ENCODE measurements at places on chromosomes 13 and 19.

- DNase-seq = no peak
Measured at GRCh38 chr13:76868371-76868770, 17.8 kb downstream of the KCTD12 start.

- DNase-seq = no peak
Measured at GRCh38 chr13:67515895-67516294, 285.8 kb upstream of the PCDH9 start.

DNA sequence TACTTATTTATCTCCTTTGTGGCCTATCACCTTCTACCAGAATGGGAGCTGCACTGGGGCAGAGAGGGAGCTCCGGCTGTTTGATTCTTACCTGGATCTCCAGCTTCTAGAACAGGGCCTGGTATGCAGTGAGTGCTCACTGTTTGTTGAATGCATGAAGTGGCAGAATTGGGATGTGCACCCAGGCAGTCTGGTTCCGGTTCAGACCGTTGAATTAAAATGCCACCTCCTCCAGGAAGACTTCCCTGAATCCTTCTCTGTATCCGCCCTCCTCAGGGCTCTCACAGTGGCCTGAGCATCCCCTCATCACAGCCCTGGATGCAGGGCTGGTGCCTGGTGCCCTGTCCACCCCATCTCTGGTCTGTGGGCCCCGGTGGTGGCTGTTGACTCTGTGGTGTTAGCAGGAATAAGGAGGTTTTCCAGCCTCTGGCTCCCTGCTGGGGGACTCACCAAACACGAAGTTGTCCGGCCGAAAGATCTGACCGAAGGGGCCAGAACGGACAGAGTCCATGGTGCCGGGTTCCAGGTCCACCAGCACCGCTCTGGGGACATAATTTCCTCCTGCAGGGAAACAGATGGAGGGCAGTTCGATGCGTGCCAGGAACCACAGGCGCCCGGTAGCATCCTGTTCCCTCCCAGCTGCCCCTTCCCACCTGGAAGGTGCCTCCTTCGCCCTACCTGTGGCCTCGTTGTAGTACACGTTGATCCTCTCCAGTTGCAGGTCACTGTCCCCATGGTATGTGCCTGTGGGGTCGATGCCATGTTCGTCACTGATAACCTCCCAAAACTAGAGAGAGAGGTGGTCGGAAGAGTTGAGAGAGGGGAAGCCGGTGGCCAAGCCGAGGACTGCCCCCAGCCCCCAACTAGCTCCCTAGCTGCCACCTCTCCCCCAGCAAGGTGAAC is 1.0 kb downstream of the TUBB4A start:
- peak; percentile 14 for DNase-seq

GRCh38 chr19:2616741-2617392 is 85.6 kb downstream of the GNG7 start:
- no peak for DNase-seq

GRCh38 chr13:74288361-74288911 is 154.2 kb upstream of the KLF12 start:
- peak; percentile 4 for DNase-seq

- DNase-seq = no peak
Measured at GRCh38 chr19:16898361-16899015, 9.7 kb downstream of the F2RL3 start.

Measured in GM20000 (cell line).